ENCODE measurements at places on chromosomes 3 and 15.

DNA sequence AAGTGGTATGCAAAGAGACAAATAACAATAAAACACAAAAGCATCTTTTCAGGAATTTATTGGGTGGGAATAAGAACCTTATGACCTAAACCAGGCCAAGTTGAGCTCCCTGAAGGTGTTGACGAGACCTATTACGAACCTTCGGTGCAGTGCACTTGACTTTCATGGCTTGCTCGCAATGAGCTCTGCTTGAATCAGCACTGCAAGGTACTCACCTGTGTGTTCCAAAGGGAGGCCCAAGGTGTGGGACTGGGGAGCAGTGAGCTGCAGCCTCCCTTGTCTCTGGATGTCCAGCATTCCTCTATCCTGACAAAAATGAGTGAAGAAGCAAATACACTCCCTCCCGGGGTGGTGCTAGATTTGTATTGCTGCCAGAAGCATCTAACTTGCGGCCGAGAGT, at the start of gene MDFIC2:
TSS of gene MDFIC2 (minus strand) at position 303 of the 400 bp plus-strand sequence. CDS start 665 bp downstream, outside the sequence.
- no peak for DNase-seq

DNA sequence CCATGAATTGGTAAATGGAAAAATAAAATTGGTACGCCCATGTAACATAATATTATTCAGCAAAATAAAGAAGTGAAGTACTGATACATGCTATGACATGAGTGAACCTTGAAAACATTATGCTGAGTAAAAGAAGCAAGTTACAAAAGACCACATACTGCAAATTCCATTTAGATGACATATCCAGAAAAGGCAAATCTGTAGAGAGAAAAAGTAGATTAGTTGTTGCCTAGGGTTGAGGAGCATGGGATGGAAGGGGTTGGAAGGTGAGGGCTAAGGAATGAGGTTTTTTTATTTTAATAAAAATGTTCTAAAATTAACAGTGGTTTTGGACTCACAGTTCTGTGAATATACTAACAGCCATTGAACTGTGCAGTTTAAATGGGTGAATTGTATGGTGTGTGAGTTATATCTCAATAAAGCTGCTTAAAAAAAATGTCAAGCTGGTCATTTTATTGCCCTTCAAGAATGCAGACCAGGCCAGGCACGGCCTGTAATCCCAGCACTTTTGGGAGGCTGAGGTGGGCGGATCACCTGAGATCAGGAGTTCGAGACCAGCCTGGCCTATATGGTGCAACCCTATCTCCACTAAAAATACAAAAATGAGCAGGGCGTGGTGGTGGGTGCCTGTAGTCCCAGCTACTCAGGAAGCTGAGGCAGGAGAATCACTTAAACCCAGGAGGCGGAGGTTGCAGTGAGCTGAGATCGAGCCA, 8.1 kb upstream of the DLG1 start:
- DNase-seq: no peak

- DNase-seq: no peak
These were observed at the start of gene CPLX3 for GRCh38 chr15:74826364-74826819. Gene CPLX3, plus strand, starts transcription at chr15:74826627. Its CDS starts 77 bp downstream, at chr15:74826704.

- DNase-seq: no peak
These were observed 7.3 kb downstream of the ILDR1 start for GRCh38 chr3:122014741-122015140.

- no peak for DNase-seq
These were observed 79.0 kb downstream of the SERPINI1 start for GRCh38 chr3:167814441-167814951.

DNA sequence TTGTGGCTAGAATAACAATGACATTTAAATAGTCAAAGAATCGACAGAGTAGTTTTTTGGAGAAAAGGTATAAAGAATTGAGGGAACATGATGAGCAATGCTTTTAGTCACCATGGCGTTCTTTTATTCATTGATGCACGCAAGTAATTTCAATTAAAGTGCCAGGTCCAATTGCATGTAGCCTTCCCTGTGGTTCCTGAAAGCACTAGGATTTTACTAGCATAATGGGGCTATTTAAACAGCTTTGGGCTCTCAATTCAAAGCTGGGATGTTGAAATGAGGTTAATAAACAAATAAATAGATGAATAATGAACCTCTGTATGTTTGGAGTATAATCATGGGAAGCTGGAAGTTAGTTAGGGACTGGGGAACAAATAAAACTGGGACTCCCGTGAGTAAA, 121.2 kb upstream of the GAP43 start:
- no peak for DNase-seq

- DNase-seq: no peak
These were observed 5.6 kb downstream of the LINGO1 start for GRCh38 chr15:77627067-77627466.

- no peak for DNase-seq
These were observed 9.2 kb downstream of the VILL start for GRCh38 chr3:37999836-38000235.

GRCh38 chr3:64244011-64244942, 19.0 kb upstream of the PRICKLE2 start:
- no peak for DNase-seq

GRCh38 chr3:11641683-11642430, 1.9 kb downstream of the VGLL4 start:
- no peak for DNase-seq

GRCh38 chr3:196440041-196440537, 7.9 kb upstream of the UBXN7 start:
- no peak for DNase-seq

DNA sequence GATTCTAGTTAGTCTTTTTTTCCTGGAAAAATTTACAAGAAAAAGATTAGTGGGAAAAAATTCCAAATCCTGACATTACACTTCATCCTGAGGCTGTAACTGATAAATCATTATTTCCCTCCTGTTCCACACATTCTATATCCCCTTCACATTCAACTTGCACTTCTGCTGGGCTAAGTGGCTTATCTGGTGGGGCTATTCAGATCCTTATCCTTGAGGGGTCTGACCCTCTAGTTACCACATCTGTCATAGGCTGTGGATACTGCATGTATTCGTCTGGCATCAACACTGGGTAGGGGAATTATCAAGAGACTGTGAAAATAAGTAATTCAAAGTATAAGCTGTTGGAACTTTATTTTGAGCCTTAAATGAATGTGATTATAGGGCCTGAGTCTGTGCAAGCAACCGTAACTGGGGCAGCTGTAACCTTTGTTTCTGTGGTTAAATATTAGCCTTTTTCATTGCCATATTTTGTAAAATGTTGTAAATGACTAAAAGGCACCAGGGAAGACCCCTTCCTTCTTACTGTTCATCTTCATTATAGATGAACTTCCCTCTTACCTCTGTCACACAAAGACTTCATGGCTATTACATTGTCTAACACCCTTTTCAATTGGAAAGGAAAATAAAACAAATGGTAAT, 28.0 kb upstream of the TEX9 start:
- no peak for DNase-seq

DNA sequence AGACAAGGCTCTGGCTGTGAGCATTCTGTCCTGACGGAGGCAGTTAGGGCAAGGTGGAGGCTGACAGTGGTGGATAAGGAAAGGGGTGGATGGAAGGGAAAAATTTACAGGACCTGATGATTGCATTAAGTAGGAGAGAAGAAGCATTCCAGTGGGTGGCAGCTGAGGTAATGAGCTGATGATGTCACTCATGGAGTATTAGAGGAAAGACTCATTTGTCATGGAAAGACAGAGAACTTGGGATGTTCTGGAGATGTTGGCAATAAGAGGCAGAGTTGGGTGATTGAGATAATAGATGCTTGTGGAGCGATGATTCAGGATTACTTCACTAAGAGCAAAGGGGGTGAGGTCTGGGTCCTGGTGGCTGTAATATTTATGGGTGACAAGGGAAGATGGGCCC, 63.6 kb upstream of the SCN5A start:
- no peak for DNase-seq

GRCh38 chr3:64093825-64094712, 70.8 kb upstream of the PSMD6 start:
- DNase-seq: no peak

GRCh38 chr3:66475386-66476020, 25.3 kb downstream of the LRIG1 start:
- DNase-seq: no peak

DNA sequence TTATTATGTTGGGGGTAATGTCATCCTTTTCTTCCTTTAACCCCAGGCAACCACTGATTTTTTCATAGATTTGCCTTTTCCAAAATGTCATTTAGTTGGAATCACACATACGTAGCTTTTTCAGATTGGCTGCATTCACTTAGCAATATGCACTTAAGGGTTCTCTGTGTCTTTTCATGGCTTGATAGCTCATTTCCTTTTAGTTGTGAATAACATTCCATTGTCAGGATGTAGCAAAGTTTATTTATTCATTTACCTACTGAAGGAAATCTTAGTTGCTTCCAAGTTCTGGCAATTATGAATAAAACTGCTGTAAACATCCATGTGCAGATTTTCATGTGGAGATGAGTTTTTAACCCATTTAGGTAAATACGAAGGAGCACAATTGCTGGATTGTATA, 125.4 kb downstream of the AGBL1 start:
- DNase-seq: no peak

- DNase-seq: no peak
These were observed 69.0 kb downstream of the TIGIT start for GRCh38 chr3:114362815-114363214.

GRCh38 chr15:99598296-99598695, 32.5 kb downstream of the MEF2A start:
- DNase-seq: no peak

GRCh38 chr15:88264622-88265021, 8.1 kb upstream of the NTRK3 start:
- DNase-seq: no peak

- no peak for DNase-seq
These were observed 9.7 kb downstream of the ZXDC start for GRCh38 chr3:126465928-126466544.

GRCh38 chr3:174000675-174001074, 603.1 kb downstream of the NLGN1 start:
- no peak for DNase-seq

- DNase-seq: no peak
These were observed 98.5 kb upstream of the ROBO2 start for GRCh38 chr3:76941376-76941775.

GRCh38 chr15:42802168-42802567, 65.2 kb upstream of the CDAN1 start:
- no peak for DNase-seq

Data from stimulated activated CD8-positive, alpha-beta memory T cell treated with anti-CD3 and anti-CD28 coated beads, Interleukin-4, amount 100 ng/mL, for 4 hours (primary cell).